ENCODE measurements at places on chromosomes 5 and 9.
A peak's percentile ranks its signal among the peaks of the same experiment; 100 is the strongest.

DNA sequence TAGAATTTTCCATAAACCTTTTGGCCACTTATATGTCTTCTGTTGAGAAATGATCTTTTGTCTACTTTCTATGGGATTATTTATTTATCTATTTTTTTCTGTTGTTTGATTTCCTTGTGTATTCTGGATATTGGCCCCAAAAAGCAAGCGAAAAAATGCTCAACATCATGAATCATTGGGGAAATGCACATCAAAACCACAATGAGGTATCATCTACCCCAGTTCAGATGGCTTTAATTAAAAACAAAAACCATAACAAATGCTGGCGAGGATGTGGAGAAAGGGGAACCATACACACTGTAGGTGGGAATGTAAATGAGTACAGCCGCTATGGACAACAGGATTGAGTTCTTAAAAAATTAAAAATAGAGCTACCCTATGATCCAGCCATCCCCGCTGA lies 125.0 kb upstream of the LPCAT1 start:
- DNase-seq: peak; percentile 58

- DNase-seq: no peak
Observed at GRCh38 chr5:107570805-107571531, 99.8 kb downstream of the EFNA5 start.

GRCh38 chr5:181099602-181100086 lies 31.3 kb downstream of the OR2V1 start:
- no peak for DNase-seq

DNA sequence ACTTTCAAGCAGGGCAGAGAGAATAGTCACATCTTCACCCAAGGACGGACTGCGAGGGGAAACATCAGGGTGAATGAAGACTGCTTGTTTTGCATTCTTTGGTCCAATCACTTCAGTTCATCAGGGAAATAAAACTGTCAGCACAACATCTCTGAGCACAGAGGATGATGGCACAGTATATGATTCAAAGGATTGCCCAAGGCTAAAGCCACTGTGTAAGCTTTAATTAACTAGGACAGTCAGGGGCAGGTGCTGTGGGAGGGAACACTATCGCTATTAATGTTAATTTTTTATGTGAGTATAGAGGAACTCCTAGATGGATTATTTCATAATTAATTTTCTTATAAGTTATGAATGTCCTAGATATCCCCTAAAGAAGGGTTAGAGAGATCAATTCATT lies 112.1 kb downstream of the BASP1 start:
- no peak for DNase-seq

GRCh38 chr5:74149395-74149794 lies 491.1 kb downstream of the ENC1 start:
- peak; percentile 94 for DNase-seq

DNA sequence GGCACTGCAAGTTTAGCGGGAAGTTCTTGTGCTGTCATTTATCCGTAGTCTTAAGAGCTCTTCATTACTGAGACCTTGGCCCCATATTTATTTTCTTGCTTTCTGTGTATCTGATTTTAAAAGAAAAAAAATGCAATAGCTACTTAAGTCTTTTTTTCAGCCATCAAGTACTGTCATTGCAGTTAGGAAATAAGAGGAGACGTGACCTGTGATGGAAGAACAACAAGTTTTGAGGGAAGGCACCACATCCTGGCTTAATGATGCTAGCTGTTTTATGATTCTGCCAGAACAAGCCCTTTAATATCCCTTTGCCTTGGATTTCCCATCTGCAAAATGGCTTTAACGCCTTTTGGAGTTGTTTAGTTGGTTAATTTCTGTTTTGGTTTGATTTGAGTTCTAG lies 3.8 kb downstream of the RGMB start:
- peak; percentile 53 for DNase-seq

DNA sequence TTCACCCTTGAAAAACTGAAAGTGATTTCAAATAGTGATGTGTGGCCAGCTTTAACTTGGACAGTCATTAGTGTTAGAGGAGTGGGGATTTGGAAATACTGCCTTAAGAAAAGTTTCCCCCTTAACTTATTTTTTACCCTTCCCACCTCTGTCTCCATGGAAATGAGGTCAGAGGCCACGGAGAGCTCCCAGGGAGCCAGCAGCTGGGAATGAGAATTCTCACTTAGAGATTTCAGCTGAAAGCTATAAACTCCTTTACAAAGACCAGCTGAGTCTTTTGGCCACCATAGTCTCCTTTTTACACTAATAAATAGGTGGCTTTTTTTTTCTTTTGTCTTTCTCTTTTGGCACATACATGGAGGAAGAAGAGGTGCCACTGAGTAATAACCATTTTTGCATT lies 45.7 kb upstream of the PIK3R1 start:
- DNase-seq: no peak

DNA sequence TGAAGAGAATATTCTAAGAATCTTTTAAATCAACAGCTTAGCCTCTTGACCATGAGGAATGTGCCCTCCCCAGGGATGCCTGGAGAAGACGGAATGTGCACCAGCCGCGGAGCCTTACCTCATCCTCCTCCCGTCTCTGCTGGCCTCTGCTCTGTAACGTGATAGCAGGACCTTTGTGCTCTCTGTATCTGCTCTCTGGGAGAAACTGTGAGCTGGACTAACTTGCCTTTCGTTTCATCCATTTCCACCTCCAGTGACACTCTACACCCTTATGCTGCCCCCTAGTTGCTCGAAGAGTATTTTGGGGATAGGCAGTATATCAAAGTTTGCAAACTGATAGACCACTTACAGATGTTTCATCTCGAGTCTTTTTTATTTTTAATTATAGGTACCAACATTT lies 141.4 kb downstream of the NPR3 start:
- DNase-seq: peak; percentile 88

DNA sequence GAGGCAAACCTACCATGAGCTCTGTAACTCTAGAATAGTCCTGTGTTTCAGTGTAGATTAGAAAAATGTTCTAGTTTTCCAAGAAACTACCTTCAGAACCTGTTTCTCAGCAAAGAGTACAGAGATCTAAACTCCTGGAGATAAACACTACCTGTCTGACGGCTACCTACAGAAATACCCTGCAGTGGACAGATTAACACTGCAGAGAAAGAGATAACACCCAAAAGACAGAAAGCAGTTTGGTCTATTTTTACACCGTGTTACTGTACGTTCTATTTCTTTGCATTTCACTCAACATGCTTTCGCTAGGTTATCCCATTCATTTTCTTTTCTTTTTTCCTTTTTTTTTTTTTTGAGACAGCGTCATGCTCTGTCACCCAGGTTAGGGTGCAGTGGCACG lies 11.6 kb downstream of the SCAI start:
- DNase-seq: no peak

DNA sequence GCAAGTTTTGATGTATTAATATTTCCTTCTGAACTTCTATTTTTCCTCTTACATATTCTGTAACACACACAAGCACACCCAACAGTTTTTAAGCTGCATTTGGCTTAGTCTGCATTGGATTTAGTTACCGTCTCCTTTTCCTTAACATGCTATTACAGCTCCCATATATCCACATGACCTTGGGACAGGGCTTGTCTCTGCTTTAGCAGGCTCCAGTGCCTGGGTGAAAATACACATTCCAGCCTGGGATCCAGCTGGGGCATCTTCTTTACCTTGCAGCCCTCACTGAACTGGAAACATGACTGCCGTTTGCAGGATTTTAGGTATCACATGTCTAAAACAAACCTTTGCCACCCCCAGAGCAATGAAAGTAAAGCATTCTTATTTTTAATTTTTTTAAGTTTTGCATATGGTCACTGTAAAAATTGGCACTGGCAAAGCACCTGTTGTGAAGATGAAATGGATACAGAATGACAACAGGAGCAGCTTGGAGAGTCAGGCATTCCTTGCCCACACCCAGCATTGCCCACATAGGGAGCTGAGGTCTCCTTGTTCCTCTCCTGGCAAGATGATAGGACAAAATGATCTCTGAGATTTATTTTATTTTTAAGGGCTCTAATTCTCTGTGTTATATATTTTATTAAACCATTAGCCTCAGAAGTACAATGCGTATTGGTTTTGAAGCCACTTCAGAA lies 4.0 kb downstream of the GADD45G start:
- no peak for DNase-seq

GRCh38 chr5:16515532-16515931 lies 49.9 kb upstream of the ZNF622 start:
- DNase-seq: no peak

- DNase-seq: no peak
Observed at GRCh38 chr9:15137089-15137488, 169.9 kb downstream of the TTC39B start.

DNA sequence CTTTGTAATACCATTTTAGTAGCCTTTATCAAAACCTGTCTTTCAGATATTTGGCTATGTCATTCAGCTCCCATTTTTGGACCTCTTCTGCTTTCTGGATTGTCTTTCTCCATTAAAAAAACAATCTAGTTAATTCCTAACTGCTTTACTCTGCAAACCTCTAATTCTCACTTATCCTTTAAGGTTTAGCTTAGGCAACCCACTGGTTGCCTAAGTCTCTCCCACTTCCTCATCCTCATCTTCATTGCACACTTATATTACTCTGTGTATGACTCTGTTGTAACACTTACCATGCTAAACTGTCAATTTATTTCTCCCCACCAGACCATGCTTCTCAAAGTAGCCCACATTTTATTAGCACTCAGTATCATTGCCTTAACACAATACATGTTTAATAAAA lies 205.0 kb upstream of the DMRTA1 start:
- no peak for DNase-seq

DNA sequence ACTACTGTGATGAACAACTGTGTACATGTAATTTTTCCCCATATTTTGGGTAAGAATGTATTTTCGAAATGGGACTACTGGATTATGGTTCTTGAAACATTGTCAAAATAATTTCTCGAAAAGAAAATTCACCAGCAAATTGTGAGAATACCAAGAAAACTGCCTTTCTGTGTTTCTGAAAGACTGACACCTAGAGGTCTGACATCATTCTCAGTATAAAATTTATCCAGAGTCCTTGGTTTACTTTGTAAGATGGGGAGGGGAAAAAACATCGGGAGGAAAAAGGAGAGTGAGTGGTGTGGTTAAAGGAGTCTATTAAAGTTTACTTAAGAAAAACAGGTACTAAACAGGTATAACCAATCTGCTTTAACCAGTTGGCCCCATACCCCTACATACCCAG lies 149.2 kb downstream of the CEP120 start:
- DNase-seq: no peak

- peak; percentile 43 for DNase-seq
Observed at GRCh38 chr9:129497813-129498450, 123.0 kb downstream of the C9orf50 start.
